ENCODE measurements at places on chromosomes 6 and 20. TPM values are rescaled to one million over a fixed set of nuclear protein-coding genes. Genes with fewer than 3 reads are reported as not detected.

Gene CCN5
- total RNA-seq = not detected

GRCh38 chr20:25580711-25581110 is 4.6 kb downstream of the NINL start:
- DNase-seq = no peak

Gene SLC22A3
- total RNA-seq = not detected

DNA sequence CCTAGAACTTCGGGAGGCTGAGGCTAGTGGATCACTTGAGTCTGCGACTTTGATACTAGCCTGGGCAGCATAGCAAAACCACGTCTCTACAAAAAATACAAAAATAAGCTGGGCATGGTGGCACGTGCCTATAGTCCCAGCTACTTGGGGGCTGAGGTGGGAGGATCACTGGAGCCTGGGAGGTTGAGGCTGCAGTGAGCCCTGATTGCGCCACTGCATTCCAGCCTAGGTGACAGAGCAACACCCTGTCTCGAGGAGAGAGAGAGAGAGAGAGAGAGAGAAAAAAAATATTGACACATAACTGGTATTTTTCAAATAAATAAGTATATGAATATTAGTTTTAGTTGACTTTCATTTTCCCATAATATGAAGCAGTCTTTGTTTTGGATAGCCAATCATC is 222.2 kb downstream of the BTBD9 start:
- DNase-seq = no peak

DNA sequence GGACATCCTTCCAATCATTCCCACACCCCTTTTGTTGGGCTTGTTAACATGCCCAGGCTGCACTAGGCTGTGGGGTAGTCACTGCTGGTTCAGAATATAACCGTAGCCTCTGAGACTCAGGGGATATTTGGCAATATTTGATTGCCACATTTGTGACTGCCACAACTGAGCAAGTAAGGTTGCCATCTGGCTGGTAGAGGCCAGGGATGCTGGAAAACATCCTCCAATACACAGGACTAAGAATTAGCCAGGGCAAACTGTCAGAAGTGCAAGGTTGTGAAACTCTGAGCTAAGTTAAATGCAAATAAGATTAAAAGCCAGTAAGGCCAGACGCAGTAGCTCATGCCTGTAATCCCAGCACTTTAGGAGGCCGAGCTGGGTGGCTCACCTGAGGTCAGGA is 112.0 kb downstream of the ZMYND8 start:
- no peak for DNase-seq

DNA sequence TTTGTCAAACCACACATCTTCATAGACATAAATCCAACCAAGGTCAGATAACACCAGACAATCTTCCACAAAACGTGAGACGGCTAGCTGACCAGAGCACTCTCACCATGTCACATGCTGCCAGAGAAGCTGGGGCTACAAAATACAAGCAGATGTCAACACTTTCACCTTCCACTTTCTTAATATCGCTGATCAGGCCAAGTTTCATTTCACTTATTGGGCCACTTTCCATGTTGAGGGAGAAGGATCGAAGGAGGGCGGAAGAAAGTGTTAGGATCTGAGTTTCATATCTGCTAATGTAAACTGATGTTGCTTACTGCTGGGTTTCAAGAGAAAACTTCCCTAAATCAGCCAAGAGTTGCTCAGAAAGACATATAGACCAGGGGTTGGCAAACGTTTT is 177.0 kb upstream of the PRDM1 start:
- DNase-seq = no peak
